ENCODE measurements at places on chromosomes 2 and 18. TPM values are rescaled to one million over a fixed set of nuclear protein-coding genes. Genes with fewer than 3 reads are reported as not detected.

The PLGLB1 gene
- 0.13 TPM for total RNA-seq

The MAP3K19 gene
- not detected for total RNA-seq

The C2orf92 gene
- 3.2 TPM for total RNA-seq

The ZNF385B gene
- not detected for total RNA-seq

The CAPN14 gene
- 0.98 TPM for total RNA-seq

The NPHP1 gene
- 5.7 TPM for total RNA-seq

The MYCN gene
- total RNA-seq = 0.08 TPM

The SNTG2 gene
- not detected for total RNA-seq

The FAHD2B gene
- total RNA-seq = 11.7 TPM

The ACOXL gene
- total RNA-seq = not detected

The TOGARAM2 gene
- not detected for total RNA-seq

The CPS1 gene
- total RNA-seq = 11.3 TPM

The EVA1A gene
- total RNA-seq = 35.2 TPM

The SLC9A4 gene
- not detected for total RNA-seq

The CYP1B1 gene
- total RNA-seq = 0.50 TPM

The RAB6C gene
- total RNA-seq = not detected

The SPATA3 gene
- total RNA-seq = not detected

The GPR75 gene
- total RNA-seq = 2.4 TPM

The CYP27C1 gene
- 1.2 TPM for total RNA-seq

The SULT1C4 gene
- not detected for total RNA-seq

The CRYGD gene
- total RNA-seq = not detected

The OTOS gene
- total RNA-seq = not detected
